ENCODE measurements at places on chromosomes 16 and 17.

DNA sequence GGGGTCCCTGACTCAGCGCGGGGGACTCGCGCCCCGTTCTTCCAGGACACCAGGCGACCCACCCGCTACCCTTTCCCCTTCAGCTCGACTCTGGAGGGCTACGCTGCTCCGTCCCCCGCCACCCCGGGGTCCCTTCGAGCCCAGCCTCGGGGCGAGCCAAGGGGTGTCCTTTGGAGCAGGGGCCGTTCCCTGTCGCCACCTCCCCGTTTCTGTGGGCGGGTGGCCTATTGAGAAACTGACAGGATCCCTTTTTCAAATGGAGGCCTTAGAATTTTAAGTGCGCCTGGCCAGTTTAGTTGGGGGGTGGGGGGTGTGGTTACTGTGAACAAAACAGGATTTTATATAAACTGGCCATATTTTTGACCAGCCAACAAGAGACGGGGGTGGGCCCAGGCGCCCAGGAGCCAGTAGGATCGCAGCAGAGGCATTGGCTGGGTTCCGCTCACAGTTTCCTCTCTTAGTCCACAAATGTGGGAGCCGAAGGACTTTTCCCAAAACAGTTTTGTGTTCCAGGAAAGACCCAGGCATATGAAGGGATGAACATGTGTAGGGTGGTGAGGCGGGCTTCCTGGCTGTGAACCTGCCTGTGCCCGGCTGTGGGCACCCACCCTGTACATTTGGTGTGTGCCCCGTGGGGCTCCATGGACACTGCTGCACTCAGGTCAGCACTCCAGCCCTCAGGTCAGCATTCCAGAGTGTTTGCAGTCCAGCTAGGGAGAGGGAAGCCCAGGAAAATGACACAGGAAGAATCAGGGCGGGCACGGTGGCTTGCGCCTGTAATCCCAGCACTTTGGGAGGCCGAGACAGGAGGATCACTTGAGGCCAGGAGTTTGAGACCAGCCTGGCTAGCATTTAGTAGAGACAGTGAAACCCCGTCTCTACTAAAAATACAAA is 722 bp upstream of the TIMP2 start:
- no peak for ATAC-seq

DNA sequence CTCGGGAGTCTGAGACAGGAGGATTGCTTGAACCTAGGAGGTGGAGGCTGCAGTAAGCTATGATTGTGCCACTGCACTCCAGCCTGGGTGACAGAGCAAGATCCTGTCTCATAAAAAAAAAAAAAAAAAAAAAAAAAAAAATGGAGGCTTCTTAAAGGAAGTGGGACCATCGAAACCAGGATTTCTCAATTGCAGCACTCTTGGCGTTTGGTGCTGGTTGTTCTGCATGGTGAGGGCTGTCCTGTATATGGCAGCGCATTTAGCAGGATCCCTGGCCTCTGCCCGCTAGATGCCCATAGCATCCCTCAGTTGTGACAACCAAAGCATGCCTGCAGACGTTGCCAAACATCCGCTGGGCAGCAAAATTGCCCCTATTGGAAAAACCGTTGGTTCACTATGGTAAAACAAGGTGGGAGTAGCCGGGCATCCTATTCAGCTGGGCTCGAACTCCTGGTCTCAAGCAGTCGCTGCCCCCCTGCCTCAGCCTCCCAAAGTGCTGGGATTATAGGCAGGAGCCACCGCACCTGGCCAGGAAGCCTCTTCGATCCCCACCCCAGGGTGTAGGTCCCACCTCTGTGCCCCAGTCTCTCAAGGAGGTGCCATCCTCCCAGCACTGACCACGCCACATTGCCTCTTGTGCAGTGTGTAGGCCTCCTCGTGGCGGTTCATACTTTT is 6.5 kb upstream of the NPIPB7 start:
- ATAC-seq, result no peak

DNA sequence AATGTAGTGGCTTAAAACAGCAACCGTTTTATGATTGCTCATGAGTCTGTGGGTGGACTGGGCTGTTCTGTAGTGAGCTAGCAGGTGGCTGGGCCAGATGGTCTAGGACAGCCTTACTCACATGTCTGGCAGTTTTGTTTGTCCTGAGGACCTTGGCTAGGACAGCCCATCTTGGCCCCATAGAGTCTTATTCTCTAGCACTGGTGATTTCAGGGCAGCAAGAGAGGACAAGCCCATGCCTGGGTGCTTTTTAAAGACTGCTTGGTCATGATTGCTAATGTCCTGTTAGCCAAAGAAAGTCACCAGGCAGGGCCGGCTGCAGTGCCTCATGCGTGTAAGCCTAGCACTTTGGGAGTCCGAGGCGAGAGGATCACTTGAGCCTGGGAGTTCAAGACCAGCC is 139.8 kb downstream of the KATNIP start:
- no peak for ATAC-seq

- ATAC-seq, result no peak
Observed at GRCh38 chr16:81558444-81559175, 114.0 kb downstream of the CMIP start.

DNA sequence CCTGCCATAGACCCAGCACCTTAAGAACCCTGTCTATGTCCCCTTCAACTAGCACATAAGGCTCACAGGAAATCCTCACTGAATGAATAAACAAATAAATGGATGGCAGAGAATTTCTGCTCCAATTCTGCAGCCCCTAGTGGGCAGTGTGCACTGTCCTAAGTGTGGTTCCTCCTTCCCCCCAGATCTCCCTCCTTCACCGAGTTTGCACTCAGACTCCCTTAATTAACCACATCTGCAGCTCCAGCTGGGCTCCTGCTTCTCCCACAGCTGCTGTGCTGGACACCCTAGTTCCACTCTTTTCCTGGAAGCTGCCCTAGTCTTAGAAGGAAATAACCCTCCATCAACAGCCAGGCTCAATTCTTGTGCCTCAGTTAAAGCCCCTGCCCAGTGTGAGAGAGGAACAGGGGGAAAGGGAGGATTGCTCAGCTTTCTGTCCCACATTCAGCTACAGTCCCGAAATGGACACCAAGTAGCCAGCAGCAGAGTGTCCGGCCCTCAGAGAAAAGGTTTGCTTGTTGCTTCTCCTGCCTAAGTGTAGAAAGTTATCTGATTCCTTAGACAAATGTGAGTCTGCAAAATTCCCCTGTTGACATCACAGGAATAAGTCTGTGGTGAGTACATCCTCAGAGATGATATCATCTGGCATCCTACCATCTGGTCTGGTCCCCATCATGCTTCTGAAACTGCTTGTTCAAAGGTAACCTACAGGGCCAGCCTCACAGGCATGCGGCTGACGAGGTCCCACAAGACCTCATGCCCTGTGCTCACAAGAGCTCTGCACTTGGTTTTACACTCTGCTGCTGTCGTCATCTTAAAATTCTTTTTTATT is 12.3 kb downstream of the LRRC3C start:
- ATAC-seq, result peak; percentile 86

GRCh38 chr17:80360396-80360795 is 54.6 kb upstream of the ENDOV start:
- ATAC-seq, result no peak

- ATAC-seq, result no peak
Observed at GRCh38 chr16:55438281-55438680, 40.7 kb upstream of the MMP2 start.

- no peak for ATAC-seq
Observed at GRCh38 chr16:66661210-66661560, 35.4 kb downstream of the CMTM4 start.

DNA sequence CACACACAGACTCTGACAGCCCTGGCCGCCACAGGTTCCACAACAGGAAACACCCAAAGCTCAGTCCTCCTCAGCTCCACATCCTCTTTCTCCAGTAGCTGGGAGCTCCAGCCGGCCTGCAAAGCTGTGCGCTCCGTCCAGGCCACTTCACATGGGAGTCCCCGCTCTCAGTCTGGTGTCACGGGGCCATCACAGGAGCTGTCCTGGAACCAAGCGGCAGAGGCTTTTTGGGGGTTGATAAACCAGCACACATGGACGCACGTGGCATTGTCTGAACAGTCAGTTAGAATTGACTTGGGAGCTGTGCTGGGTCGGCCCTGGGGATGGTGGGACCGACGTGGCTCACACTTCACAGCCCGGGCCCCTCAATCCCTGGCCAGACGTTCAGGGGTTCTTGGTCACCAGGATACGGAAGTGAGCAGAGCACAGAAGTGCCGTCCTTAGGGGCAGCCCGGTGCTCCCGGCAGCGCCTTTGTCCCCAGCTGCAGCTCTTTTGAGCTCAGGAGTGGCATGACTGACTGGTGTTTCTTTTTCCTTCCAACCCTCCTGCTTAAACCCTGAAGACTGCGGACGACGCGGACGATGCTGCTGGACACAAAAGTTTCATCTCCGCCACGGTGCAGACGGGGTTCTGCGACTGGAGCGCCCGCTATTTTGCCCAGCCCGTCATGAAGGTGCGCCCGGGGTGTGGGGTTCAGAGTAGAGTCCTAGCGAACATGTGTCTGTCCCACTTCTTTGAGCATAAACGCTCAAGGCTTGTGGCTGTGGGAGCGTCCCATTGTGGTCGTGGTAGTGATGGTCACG is 66.6 kb upstream of the CHMP6 start:
- ATAC-seq, result no peak

GRCh38 chr16:72362973-72363372 is 191.0 kb upstream of the PMFBP1 start:
- peak; percentile 58 for ATAC-seq

DNA sequence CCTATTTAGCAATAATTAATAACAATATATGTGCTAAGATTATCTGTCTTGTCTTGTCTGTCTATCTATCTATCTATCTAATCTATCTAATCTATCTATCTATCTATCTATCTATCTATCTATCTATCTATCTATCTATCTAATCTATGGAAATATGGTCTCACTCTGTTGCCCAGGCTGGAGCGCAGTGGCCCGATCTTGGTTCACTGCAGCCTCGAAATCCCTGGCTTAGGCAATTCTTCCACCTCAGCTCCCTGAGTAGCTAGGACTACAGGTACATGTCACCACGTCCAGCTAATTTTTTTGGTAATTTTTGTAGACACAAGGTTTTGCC is 44.7 kb downstream of the MIS12 start:
- no peak for ATAC-seq

- ATAC-seq, result no peak
Observed at GRCh38 chr17:48663134-48663924, 37.2 kb upstream of the HOXB9 start.

DNA sequence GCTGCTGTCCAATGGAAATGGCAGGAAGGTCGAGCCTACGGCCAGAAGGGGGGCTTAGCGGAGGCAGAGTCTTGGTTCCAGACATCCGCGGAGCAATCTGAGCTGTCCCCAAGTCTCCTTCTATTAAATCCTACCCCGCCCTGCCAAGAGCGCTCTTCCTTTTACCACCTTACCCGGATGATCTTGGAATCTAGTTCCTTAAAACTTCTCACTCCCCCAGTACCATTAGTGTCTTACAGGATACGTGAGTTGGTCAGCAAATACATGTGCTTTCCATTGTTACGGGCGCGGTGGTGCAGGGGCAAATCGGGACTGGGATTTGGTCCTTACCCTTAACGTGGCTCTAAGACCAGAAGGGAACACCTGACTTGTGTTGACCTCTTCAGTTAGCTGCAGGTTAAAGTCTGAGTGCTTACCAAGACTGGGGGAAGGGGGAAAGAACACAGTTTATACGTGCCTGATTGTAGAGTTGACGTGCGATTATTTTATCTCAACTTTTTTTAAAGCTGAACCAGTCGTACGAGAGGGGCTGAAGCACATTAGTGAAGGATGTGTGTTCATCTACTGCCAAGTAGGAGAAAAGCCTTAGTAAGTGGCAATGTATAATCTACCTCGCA is 495 bp downstream of the TXNDC17 start:
- no peak for ATAC-seq

GRCh38 chr17:77549726-77550366 is 408.7 kb upstream of the TNRC6C start:
- no peak for ATAC-seq

DNA sequence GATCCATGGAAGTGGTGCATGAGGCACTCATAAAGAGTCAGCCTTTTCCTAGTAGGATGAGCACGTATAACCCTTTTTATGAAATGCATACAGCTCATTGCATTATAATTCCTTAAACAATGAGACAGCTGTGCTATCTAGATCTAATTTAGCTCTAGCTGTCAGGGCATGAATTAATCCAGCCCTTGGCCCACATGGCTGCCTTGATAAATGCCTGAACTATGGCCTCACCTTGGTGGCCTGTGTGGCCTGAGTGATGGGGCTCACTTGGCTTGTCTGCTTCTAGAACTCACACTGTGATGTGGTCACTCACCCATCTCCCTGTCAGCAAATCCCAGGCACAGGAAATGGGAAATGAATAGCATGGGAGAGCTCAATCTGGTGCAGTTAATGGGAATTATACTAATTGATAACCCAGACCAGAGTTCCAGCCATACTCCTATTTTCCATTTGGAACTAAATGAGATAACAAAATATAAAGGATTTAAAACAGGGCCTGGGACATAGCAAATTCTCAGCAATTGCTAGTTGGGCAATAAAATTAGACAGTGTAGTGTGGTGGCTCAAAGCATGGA is 153.6 kb downstream of the HS3ST2 start:
- ATAC-seq, result no peak

- ATAC-seq, result no peak
Observed at GRCh38 chr17:55161935-55162555, 102.7 kb upstream of the HLF start.

DNA sequence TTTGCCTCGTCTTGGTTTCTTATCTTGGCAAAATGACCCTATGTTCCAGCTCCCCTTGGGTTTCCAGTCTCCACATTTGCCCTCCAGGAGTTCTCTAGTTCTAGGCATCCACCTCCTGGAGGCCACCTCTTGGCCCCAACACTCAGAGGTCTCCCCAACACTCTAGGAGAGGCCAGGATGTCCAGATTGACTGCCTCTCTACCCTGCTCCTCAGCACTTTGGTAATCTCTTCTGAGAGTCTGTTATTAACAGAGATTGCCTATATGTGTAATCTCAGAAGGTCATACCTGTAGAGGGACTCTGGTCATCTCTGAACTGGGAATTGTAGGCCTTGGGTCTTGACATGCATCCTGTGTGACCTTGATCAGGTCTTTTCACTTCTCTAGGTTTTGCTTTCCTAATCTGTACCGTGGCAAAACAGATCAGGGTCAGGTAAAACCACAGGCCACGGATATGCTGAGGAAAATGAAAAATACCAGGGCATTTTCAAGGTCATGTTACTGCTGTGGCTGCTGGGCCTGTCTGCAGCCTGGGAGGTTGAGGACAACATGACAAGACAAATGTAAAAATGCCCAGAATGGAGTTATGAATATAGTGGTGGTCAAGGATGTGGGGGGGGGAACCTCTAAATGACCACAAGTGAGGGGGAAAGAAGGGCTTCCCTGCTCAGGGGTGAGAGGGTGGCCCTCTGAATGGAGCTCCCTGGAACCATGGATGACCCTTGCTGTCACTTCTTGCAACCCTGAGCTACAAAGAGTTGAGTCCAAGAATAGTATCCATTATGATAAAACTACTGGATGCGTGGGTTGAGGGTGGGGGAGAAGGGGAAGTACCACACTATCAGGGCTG is 5.0 kb upstream of the CCL4L2 start:
- no peak for ATAC-seq

DNA sequence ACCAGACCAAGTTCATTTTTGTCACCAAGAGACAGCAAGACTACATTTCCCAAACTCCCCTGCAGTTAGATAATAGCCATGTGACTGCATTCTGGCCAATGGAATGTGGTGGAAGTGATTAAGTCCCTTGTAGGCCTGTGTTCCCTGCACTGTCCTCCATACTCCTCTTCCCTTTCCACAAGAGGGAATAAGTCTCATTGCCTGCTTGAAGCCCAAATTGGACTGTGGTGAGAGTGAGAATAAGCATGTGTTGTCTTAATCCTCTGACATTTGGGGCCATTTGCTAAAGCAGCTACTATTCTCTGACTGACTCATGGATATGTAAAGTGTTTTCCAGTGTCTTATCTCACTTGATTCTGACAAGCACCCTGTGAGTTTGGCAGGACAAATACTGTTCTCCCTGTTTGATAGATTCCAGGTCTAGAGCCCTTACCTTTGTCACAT is 20.7 kb downstream of the PIK3R6 start:
- peak; percentile 55 for ATAC-seq
